ENCODE measurements at places on chromosomes 4 and X. TPM values are rescaled to one million over a fixed set of nuclear protein-coding genes. Genes with fewer than 3 reads are reported as not detected.

Gene MUC7
- total RNA-seq = not detected

Gene NXF2
- not detected for total RNA-seq

Gene SPP1
- total RNA-seq = 14.2 TPM

Gene AMTN
- total RNA-seq = not detected

Gene GCNA
- 2.3 TPM for total RNA-seq

Gene IRAK1
- 119 TPM for total RNA-seq

DNA sequence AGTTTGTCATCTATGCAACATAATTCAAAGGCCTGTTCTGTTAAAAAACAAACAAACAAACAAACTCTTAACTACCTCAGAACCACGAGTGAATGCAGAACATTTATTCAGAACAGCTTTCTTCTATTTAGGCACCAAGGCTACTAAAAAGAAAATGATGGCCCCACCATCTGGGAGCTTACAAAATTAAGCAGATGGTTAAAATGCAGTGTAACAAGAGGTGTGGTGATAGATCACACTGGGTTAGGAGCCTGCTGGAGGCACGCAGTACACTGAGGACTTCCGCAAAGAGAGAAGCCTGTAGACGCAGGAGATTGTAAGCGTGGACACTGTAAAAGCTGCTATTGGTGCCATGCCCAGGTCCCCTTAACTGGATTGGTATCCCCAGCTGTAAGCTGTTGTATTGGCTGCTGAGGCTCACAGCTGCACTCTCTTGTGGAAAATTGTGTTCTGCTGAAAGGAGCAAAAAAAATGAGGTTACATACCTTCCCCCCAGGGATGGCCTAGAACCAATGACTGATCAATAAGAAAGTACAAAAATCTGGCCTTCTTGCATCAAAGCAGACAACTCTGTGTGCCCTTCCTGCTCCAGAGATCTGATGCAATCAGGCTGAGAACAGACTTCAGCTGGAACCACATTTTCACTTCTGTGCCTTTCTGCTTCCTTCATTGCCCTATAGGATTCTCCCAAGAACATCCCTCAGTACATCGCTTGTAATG lies 60.0 kb downstream of the SHROOM3 start:
- DNase-seq = no peak

DNA sequence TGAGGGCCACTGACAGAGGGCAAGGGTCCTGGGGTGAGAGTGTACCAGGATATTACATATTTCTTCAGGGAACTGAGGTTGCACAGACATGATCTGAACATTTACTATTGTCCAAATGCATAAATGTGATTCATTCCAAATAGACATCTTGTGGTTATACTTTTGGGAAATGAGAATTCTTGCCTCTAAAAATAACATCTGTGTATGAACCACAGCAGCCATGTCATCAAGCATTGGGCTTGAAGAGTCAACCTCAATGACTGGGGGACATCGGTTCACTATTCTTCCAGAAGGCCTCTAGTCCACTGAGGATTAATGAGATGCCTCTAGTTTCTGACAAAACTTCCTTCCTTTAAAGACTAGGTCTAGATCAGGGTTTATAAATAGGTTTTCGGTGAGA lies 193.1 kb upstream of the GPC4 start:
- DNase-seq = no peak

DNA sequence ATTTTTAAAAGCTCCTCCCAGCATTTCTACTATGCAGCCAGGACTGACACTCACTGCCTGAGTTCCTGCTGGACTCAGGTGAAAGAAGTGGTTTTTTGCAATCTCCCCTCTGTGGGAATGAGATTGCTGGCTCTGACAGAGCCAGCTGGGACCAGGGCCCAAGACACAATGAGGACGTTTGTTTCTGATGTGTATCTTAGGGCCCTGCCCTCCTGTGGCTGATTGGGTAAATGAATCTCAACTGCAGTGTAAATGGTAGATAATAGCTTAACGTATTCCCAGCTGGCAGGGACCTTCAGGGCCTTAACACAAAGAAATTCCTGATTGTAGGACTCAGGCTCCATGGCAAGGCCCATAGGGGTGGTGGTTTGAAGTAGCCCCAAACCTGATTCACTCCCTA lies 85.8 kb upstream of the PRPS1 start:
- peak; percentile 2 for DNase-seq

- no peak for DNase-seq
Measured at GRCh38 chr4:186954509-186954908, 230.9 kb upstream of the FAT1 start.

GRCh38 chr4:168919706-168920324 lies 90.2 kb downstream of the CBR4 start:
- no peak for DNase-seq
